ENCODE measurements at places on chromosomes 1 and 21.

DNA sequence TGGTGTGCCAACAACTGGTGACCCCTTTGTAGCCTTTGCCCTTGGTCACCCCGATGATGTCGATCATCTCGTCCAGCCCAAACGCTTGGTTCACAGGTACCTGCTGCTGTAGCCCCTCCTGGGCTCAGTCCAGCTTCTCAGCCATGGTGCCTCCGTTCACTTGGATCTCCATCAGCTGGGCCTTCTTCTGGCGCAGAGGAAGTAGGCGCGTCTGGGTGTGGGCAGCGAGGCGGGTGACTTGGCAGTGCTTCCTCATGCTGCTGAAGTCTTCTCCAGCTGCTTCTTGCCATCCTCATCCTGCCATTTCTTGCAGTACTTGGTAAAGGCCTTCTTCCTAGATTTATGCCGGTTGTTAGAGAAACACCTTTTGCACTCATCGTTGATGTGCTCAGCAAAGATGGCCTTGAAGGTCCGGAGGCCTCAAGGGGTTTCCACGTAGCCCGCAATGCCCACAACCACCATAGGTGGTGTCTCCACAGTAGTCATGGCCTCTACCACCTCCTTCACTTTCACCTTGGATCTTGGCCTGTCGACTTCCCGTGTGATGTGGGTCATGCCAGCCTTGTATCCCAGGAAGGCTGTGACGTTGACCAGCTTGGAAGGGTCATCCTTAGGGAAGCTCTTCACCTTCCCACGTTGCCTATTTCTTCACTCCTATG is 13.0 kb downstream of the DOP1B start:
- DNase-seq, result no peak

- no peak for DNase-seq
Measured at GRCh38 chr1:92240034-92240433, 22.3 kb downstream of the C1orf146 start.

DNA sequence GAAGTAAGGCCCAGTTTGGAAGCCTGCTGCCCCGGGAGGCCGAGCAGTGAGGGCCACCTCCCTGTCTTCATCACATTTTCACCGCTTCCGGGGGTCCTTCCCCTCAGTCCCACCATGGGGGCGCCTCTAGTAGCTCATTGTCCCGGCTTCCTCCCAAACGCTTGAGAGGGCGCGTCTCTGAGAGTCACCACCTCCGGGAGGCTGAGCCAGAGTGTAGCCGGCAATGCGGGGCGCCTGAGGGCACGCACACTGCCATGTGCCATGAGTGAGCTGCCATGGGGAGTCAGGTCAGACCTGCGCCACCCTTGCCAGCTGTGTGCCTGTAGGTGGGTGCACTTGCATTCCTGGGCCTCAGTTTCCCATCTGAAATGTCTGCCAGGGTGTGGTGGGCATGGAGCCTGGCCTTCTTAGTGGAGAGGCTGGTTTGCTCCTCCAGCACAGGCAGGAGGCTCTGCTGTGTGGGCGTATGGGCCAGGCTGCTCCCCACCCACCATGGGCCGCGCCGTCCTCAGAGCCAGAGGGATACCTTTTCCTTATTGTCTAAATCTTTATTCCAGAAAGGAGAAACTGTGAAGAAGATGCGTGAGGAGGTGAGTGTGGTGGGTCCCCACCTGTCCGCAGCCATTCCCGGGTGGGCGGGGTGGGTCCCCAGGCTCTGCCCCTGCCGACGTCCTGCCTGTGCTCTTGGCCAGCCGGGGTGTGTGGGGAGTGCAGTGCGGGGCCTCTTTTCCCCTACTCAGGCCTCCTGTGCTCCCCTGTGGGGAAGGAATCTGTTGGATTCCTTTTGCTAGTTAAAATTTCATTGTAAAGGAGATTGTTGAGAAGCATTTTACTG is 81.3 kb upstream of the COL6A1 start:
- DNase-seq, result no peak

- no peak for DNase-seq
Measured at GRCh38 chr21:33729641-33730040, 87.3 kb downstream of the ITSN1 start.

GRCh38 chr1:203858055-203858454 is 3.3 kb upstream of the SNRPE start:
- DNase-seq, result peak; percentile 80

DNA sequence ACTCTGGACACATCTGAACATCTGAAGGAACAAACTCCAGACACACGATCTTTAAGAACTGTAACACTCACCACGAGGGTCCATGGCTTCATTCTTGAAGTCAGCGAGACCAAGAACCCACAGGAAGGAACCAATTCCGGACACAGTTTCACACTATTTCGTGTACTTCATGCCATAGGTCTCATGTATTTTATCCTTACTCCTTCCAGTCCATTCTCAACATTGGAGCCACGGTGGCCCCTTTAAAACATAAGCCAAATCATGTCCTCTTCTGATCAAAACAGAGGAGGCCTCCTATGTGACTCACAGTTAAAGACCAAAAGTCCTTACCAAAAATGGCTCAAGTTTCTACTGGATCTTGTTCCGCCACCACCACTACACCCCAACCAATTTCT is 29.8 kb upstream of the RCOR3 start:
- no peak for DNase-seq

- DNase-seq, result no peak
Measured at GRCh38 chr1:153272186-153272585, 12.7 kb downstream of the LORICRIN start.

Measured in brain microvascular endothelial cell (primary cell).